ENCODE measurements at places on chromosomes 1 and 21.

- DNase-seq, result no peak
Measured at GRCh38 chr1:90045853-90046563, 51.1 kb downstream of the ZNF326 start.

DNA sequence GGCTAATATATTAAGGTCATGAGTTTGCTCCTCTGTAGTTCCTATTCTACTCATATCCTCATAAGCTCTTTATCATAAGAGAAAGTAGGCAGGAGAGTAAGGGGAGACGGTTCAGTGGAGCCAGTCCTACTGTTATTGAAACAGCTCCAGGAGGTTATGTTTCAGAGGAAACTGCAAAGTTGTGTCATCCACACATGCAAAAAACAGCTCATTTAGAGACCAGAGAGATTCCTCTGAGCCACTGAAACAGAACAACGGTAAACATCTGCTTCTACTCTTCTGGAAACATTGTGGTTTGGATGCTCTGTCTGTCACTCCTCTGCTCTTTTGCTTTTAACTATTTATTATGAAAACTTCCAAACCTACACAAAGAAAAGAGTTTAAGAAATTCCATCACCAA, 66.3 kb upstream of the PPP2R5A start:
- peak; percentile 58 for DNase-seq

GRCh38 chr1:30368651-30369240, 354.6 kb downstream of the MATN1 start:
- no peak for DNase-seq

DNA sequence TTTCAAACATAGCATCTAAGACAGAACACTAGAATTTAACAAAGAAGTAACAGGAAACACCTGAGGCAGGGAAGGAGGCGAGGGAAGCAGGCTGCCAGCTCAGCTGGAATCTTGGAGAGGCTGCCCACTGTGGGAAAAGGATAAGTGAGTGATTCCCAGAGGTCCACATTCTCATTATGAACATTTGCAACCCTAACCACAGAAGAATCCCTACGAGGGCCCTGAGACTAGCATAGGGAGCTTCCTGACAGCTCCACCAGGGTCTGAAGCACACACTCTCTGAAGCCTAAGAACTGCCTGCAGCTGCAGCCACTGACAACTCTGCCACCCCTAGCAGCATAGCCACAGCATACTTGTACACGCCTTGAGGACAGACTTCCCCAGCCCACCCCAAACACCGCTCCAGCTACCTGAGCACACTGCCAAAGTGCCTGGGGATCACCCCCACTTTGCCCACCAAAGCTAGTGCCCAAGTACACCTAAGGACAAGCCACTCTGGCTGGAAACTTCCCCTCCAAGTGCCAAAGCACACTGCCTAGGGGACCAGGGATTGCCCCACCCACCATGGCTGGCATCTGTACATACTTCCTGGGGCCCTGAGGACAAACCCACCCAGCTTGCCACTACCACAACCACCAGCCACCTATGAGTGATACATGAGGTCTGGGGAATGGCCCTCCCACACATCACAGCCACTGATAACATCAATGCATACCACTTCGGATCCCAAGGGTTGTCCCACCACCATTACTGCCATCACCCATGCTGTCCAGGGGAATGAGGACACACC, 76.6 kb upstream of the GUCA2A start:
- no peak for DNase-seq

DNA sequence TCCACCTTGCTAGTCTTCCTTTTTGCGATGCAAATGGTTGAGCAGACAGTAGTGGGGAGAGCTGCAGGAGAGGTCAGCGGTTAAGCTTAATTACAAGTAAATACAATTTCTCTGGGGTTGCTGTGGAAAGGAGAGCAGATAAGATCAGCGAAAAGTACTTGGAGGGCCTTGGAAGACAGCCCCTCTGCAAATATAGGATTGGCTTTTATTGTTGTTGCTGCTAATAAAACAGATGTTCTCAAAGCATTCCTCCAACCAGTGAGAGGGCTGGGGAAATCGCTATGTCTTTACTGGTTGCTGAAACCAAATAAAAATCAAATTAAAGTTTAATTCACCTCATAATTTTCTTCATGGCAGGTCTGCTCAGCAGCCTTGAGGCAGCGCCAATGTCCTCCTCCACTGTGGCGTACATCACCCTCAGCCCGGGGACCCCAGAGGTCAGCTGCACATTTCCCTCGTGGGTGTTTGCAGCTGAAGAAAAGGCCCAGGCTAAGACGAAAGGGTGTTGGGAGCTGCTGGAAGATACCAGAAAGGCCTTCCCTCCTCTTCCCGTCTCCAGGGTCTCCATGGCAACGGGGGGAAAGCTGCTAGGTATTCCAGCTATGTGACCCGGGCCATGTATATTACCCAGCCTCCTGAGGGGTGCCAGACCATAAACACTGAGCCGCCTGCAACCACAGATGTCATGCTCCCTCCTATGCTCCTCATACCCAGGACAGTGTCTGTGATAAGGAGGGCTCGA, 54.6 kb upstream of the POU2F1 start:
- DNase-seq, result no peak

DNA sequence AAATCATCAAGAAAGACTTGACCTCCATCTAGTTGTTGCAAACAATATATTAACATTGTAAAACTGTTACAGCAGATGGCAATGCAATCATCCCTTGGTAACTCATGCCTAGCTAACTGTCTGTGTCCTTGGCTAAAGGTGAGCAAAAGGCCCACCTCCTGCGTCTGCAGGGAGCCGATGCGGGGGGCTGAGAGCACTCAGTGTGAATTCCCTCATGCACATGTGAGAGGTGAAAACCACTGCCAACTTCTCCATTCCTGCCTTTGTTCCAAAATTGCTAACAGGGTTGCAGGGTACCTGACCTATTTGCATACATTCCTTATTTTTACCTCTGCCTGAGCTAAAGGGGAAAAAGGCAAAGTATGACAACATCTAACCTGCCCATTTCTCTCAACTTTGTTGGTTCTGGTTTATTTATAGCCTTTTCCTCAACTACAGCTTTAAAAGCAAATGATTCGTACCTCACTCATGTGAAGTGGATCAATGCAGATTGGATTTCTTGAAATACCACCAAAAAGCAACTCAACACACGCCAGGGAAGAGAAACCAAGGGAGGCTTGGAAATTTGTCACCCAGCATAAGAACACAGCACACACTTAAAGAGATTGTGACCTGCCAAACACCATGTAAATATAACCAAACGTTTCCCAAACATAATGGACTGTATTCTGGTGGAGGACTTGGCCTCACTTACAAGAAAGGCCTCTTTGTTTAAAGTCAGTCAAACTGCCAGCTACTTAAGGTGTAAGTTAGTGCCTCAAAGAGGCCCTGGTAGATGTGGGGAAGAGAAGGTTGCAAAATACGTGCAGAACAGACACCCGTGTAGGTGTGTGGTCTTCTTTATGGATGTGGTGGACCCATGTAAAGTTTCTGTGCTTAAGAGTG, 651.0 kb downstream of the SMYD3 start:
- no peak for DNase-seq

- DNase-seq, result no peak
Measured at GRCh38 chr21:35202431-35202830, 153.3 kb upstream of the RUNX1 start.

- DNase-seq, result no peak
Measured at GRCh38 chr1:181911715-181912114, 149.8 kb downstream of the ZNF648 start.

DNA sequence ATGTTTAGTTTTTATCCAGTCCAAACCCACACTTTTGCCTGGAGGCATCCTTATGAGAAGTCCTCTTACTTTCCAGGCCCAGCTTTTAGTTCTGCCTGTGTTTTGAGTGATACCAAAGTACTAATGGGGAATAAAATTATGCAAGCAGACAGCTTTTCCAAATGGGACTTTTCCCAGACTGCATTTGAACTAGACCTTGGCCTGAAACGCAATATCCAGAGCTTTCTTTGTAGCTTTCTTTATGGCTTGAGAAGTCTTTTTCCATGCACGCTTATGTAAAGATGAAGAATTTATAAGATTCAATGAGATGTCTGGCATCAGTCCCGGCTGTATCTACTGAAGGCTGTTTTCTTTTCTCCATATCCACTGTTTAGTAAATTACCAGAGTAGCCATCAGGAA, 236.6 kb upstream of the RAB4A start:
- no peak for DNase-seq

- no peak for DNase-seq
Measured at GRCh38 chr1:9341301-9341845, 48.7 kb downstream of the SPSB1 start.

DNA sequence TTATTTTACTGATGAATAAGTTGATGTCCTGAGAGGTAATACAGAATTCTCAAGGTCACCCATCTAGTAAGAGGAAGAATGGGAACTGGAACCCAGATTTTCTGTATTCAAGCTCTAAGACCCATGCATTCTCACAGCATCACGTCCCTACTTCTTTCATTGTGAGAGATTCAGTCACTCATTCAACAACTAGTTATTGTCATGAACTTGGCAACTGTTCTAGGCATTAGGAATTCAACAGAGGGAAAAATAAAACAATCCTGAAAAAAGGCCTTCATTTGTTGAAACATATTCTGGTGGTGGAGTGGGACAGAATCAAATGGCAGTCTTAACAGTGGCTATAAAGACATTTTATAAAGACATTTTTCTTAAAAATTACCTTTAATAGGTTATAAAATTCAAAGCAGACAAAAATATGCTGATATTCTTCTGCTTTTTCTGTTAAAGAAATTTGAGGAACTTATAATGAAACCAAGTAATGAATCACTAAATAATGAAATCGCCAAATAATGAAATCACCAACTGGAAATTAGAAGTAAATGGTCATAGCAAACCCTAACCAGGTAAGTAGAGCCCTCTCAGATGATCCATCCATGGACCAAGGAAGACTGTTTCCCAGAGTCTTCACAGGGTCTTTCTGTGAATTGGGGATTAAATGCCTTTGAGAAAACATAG, 136.5 kb upstream of the DPYD start:
- no peak for DNase-seq

DNA sequence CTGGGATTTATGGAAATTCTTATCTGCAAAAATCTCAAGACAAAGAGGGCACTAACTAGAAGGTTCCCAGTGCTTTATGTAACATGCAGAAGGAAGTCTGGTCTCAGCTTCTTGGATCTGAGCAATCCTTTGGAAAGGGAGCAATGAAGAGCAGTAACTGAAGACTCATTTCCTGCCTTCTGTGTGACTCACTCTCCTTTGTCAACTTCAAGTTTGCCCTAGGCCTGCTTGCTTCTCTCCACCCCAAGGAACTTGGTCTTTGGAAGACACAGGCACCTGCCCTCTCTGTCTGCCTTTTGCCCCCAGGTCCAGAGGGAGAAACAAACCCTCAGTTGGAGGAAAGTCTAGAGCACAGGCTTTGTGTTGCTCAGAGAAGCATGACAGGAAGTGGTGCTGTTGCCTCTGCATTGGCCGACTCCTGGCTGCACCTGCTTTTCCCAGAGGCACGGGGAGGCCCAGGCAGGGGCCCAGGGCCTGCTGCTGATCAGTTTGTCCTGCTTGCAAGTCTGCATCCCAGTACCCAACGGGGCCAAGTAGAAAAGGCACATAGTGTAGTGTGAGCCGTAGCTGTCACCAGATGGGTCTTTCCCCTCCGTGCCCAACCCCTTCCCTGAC, 137.2 kb downstream of the DHRS3 start:
- DNase-seq, result peak; percentile 1

DNA sequence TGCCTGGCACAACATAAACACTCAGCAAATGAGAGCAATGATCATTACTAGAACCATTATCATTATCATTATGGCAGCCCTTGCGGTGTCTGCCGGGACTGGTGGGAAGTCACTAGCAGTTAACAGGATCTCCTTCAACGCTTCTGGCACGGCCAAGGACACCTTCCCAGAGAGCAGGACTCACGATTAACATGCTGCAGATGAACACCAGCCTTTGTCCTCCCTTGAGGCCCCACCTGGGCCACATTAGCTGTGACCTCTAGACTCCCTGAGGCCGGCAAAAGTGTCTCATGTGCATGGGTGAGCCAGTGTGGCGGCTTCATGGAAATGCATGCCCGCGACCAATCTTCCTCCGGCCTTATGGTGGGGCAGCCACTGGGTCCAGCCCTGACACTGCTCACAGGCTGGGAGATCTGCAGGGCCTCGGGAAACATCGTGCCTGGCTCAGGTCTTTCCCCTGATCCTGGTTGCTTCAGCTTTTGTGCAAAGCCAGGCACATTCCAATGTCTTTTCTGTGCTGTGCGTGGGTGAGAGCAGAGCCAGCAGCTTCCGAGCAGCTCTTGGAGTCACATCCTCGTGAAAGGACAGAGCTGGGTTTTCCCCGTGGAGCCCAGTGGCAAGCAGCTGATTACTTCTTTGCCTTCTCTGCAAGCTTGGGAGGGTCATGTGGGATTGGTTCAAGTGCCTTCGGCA, 107.3 kb downstream of the HMGB4 start:
- DNase-seq, result no peak

DNA sequence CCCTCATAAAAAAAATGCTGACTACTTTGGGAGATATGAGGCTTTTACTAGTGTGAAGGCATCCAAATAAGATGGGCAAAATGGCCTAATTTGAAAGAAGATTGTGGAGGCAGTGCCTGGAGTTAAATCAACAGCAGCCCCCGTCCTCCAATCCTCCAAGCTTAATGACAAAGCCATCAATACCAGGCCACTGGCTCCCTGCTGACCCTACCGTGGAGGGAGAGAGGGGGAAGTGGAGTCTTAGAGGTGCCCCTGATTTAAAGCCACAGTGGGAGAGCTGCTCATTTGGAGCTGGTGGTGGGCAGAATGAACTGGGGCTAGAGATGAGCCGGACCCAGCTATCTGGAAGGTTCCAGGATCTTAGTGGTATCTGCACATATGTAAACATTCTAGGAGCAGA, 24.3 kb upstream of the KNCN start:
- no peak for DNase-seq

GRCh38 chr1:8154621-8155052, 128.5 kb upstream of the ERRFI1 start:
- no peak for DNase-seq

DNA sequence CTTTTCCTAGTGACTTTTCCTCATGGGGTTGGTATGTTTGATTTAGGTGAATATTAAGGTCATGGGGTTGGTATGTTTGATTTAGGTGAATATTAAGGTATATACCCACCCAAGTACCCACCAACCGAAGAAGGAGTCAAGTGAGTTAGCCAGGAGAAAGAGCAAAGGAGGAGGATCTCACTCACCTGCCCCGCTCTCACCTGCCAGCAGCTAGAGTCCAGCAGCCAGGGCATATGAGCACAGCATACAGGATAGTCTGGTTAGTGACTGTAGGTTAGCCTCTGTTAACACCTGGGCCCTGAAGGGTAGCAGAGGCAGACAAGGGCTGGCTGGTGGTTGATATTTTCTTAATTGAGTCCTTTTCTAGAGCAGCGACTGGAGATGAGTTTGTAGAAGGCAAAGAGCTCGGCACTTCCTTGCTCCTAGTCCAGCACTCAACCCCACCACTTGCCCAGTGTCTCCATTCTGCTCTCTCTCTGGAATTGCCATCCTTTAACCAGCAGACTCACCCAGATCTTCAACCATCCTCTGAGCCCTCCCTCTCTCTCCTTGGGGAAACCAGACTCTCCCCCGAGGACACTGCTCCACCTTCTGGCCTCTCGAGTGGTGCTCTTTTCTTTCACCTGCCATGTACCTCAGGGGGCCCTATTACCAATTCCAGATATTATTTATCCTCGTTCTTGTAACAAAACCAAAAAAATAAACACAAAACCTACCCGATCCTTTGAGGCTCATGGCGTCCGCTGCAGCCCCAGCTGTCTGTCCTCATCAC, 16.3 kb upstream of the DESI2 start:
- DNase-seq, result no peak

Measured in GM12864 (cell line).